ENCODE measurements at places on chromosomes 2 and 18. TPM values are rescaled to one million over a fixed set of nuclear protein-coding genes. Genes with fewer than 3 reads are reported as not detected.
A peak's percentile ranks its signal among the peaks of the same experiment; 100 is the strongest.

EFR3B gene
- 1.4 TPM for total RNA-seq

FLACC1 gene
- total RNA-seq = 0.60 TPM

UGT1A9 gene
- not detected for total RNA-seq

CELF4 gene
- total RNA-seq = not detected

ABCB6 gene
- 39.1 TPM for total RNA-seq

MAP2 gene
- total RNA-seq = 0.79 TPM

PPM1B gene
- total RNA-seq = 14.6 TPM

NOSTRIN gene
- total RNA-seq = 0.40 TPM

MFF gene
- total RNA-seq = 33.9 TPM

DNA sequence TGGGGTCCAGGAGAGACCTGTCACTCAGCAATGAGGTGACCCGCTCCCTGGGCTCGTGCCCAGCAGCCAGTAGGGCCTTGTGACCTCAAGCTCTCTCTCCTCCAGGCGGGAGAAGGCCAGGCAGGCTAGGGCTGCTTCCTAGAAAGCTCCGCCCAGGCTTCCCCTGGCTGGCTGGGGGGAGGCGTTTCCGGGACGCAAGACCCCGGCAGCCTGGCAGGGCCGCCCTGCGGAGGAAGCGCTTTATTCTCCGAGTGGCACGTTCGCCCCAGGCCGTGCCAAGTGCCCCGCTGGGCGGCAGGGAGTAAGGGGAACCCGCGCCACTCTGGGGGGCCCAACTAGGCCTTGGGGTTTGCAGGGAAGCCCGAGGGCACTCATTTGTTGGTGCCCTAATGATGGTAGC is 21.2 kb upstream of the EPAS1 start:
- DNase-seq = peak; percentile 81

DNA sequence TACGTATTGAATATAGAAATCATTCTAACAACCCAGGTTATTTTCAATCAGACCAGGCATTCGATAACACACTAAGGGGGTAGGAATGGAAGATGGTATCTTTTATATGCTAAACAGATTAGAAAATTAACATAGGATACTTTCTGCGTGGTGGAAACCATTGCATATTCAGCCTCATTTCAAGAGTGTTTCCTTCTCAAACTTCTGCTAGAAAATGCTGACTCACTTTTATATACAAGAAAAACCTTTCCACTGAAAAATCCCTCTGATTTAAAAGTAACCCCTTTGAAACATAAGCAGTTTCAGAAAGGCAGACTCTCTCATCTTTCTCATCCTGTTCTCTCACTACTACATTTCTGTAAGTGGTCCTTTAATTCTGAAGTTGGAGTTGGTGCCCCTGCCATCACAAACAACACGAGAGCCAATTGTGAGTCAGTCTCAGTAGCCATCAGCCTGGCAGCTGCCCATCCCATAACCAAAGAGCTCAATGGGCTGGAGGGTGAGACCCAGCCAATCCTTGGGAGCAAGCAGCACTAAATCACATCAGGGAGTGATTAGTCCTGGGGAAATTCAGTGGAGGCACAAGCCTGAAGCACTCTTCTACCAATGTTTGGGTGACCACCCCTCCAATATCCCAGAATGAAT is 343.1 kb downstream of the CELF4 start:
- DNase-seq = no peak

- no peak for DNase-seq
Observed at GRCh38 chr18:31774962-31775361, 14.3 kb upstream of the SLC25A52 start.

DNA sequence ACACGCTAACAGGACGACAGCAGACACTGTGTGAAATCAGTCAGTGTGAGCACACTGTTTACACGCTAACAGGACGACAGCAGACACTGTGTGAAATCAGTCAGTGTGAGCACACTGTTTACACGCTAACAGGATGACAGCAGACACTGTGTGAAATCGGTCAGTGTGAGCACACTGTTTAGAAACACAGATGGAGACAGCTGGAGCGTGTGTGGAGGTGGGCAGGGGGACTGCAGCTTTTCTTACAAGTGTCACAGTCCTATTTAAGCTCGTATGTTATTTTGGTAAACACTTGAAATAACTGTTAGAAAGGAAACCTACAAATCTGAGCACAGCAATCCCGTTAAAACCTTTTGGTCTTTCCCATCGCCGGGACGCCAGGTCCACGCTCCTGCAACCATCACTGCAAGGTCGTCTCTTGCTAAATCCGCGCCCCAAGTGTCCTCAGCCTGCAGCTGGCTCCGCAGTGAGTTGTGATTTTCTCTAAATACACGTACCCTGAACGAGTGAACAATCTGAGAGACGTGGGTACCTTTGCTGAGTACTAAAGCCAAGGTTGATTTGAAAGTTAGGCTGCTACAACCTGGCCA is 58.9 kb upstream of the CTDP1 start:
- DNase-seq = no peak

DNA sequence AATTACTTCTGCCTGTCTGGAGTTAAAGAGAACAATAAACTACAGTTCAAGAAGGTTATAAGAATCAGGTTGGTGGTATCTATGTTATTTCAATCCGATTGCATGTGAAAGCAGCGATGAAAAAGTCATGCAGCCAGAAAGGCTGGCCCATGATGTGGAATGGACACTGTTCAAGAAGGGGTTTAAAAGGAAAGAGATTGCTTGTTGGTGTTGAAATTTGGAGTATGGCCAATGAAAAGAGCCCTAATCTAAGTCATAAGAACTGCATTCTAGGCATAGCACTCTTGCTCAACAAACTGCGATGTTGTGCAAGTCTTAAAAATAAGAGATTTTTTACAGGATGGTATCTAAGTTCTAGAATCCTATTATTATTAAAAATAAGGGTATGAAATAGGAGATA is 61.3 kb downstream of the EFEMP1 start:
- DNase-seq = peak; percentile 82

GRCh38 chr2:229843613-229844012 is 78.2 kb downstream of the TRIP12 start:
- DNase-seq = no peak

GRCh38 chr2:126936219-126936723 is 37.6 kb downstream of the TEX51 start:
- no peak for DNase-seq

- DNase-seq = peak; percentile 61
Observed at GRCh38 chr2:17540093-17540812, at the start of gene VSNL1. VSNL1 (plus strand) TSS chr2:17540696; CDS start chr2:17592075, 51,379 bp downstream.

DNA sequence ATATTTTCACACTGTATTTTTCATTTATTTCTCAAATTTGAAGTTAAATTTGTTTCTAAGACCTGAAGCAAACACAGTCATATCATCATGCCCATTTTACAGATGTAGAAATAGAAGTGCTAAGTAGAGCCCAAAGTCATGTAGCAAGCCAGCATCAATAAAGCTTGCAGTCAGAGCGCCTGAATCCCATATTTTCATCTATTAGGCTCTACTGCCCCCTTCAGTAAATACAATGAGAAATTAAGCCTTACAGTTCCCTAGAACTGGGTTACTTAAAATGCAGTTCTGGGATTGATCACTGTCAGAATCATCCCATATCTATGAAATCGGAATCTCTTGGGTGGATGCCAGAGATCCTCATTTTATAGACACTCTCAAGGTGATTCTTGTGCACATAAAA is 419.9 kb downstream of the TGIF1 start:
- peak; percentile 77 for DNase-seq

GRCh38 chr2:180334514-180334913 is 327.4 kb upstream of the CWC22 start:
- DNase-seq = no peak

- no peak for DNase-seq
Observed at GRCh38 chr2:159907909-159908308, 109.9 kb upstream of the CD302 start.

DNA sequence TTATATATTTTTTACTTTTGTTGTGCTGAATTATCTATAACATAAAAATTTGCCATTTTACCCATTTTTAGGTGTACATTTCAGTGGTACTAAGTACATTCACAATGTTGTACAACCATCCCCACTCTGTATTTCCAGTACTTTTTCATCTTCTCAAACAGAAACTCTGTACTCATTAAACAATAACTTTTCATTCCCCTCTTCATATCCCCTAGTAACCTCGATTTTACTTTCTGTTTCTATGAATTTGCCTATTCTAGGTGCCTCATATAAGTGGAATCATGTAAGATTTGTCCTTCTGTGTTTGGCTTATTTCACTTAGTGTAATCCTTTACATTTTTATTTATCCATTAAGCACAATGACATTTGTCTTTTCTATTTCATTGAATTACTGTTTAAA is 51.3 kb downstream of the GTF2A1L start:
- no peak for DNase-seq

DNA sequence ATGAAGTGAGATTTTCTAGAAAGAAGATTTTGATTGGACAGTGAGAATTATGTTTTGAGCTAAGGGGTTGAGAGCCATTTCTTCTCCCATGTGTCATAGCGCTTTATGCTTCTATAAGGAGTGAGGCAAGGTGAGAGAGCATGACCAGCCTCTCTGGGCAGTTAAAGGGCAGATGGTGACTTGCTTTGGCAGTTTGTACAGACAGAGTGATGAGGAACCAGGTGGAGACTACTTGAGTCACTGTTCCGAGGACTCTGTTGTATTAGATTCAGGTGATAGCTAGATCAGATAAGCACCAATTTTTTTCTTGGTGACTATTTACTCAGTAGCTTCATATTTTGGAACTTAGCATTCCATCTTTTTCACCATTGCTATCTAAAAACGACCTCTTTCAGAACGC is 4.5 kb downstream of the CRIM1 start:
- DNase-seq = peak; percentile 13

GRCh38 chr2:16155366-16155765 is 215.0 kb downstream of the MYCN start:
- DNase-seq = no peak

GRCh38 chr2:24762518-24762917 is 30.7 kb downstream of the PTRHD1 start:
- no peak for DNase-seq

GRCh38 chr2:121550669-121551068 is 20.0 kb downstream of the RNU4ATAC start:
- no peak for DNase-seq

- no peak for DNase-seq
Observed at GRCh38 chr2:80621656-80622055, 317.1 kb upstream of the LRRTM1 start.

- DNase-seq = peak; percentile 60
Observed at GRCh38 chr18:24176727-24177416, 38.0 kb downstream of the CABYR start.

GRCh38 chr18:35180455-35180854 is 60.4 kb upstream of the ZNF397 start:
- DNase-seq = no peak

DNA sequence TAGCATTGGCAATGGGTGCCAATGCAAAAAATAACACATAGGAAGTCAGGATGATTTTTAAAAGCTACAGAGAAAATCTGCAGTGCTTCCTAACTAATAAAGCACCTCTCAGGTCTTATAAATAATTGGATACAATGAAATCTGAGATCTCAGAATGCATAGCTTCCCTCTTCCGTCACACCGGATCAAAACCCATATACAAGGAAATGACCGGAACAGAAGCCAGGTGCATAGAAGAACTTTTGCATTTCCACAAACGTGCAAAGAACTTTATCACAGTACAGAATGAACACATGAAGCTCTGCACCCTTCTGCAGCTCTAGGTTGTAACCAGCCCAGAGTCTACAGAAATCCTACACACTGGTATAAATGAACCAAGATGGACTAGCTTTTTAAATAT is 145.4 kb downstream of the TCF4 start:
- DNase-seq = no peak

DNA sequence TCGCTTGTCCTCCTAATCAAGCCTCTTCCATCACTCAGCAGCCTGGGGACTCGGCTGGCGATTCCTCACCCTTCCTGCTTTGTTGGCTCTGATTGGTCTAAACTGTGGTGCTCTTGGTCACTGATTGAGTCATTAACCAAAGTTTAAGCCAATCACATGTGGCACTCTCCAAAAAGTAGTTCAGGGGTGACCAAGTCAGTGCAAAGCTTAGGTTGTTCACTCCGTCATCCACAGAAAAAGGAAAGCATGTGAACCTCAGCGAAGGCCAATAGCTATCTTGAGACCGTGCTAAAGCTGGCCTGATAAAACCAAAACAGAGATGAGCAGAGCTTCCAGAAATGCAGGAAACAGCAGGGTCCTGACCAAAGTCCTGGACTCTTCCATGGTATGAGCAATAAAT is 4.9 kb downstream of the ALPK2 start:
- DNase-seq = no peak

GRCh38 chr2:129070663-129071062 is 752.0 kb upstream of the HS6ST1 start:
- no peak for DNase-seq
